Breast epithelium (tissue), 4 donors: ENCODE measurements at places on chromosomes 7 and 10.

- no peak for DNase-seq
Observed at GRCh38 chr7:70165477-70166170, 567.3 kb downstream of the AUTS2 start.

GRCh38 chr7:141663081-141663849 lies 38.7 kb downstream of the DENND11 start:
- DNase-seq: peak; percentile 89

DNA sequence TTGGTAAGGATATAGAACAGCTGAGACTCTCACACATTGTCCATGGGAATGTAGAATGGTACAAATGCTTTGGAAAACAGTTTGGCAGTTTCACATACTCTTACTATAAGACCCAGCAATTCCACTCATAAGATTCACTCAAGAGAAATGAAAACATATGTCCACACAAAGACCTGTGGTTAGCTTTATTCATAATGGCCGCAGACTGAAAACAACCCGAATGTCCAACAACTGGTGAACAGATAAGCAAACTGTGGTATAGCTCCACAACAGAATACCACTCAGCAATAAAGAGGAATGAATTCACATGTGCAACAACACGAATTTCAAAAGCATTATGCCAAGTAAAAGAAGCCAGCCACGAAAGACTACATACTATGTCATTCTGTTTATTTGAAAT lies 33.5 kb upstream of the CUL1 start:
- DNase-seq: no peak

DNA sequence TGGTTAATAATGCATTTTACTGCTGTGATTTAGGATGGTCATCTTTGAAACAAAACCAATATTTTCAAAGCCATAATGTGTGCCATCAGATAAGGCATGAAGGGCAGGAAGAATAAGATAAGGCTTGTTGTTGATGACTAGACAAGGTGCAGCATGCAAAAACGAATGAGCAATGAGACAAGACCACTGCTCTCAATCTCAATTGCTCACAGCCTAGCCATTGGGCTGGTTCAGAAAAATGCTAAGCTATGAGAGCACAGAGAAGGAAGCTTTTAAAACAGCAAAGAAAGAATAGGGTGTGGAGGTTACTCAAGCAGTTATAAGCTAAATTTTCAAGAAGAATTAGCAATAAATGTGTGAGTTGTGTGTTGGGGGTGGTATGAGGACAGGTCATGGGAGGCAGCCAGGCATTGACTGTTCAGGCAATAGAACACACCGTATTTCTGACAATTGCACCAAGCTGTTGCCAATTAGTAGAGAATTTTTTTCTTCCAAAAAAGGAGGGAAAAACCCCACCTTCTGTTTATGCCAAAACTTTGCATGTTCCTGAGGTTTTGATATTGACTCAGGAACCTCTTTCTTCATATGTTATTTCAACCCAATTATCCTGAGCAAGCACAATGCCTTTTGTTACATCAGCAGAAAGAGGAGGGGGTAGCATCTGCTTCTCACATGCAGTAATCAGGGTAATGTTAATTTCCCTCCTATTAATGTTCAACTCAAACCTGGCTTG lies 276.5 kb downstream of the HDAC9 start:
- no peak for DNase-seq

GRCh38 chr7:14598978-14599377 lies 303.6 kb downstream of the DGKB start:
- no peak for DNase-seq

DNA sequence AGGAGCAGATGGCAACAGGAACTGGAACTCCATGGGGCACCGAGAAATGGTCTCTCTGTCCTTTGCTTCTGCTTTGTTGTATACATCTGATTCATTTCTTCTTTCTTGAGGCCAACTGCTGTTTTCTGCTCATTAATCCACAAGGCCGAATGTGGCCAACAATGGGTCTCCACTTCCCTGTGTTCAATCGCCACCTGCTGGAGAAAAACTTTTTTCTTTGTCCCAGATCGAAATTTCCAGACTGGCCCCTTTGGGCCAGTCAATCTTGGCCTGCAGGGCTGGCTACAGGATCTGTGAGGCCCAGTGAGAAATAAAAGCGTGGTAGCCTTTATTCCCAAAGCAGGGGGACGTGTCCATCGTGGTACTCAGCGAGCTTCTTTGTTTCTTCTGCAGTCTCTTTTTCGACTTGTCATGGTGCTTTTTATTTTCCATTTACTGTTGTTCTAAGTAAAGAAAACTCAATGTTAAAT lies 58.8 kb downstream of the PARP12 start:
- no peak for DNase-seq
